ENCODE measurements at places on chromosomes 4 and X.
A peak's percentile ranks its signal among the peaks of the same experiment; 100 is the strongest.

GRCh38 chr4:125125276-125125675, 189.5 kb upstream of the FAT4 start:
- no peak for DNase-seq

DNA sequence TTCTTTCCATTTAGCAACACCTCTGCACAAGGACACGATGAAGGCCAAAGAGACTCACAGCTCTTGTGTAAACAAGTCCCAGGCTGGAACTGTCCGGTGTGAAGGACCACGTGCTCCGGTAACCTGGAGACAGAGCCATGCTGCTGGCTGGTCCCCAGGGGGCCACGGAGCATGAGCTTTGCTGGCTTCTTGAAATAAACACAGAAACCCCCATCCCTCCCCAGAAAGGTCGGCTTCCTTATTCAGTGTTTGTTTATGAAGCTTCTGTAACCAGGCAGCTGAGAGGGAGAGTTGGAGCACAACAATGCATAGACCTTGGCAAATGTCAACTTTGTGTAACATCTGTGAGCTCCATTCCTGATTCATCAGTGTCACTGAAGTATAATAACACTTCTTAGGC, 109.4 kb downstream of the GPR143 start:
- peak; percentile 44 for DNase-seq

- DNase-seq: no peak
Observed at GRCh38 chr4:5631352-5632065, 76.8 kb downstream of the EVC2 start.

DNA sequence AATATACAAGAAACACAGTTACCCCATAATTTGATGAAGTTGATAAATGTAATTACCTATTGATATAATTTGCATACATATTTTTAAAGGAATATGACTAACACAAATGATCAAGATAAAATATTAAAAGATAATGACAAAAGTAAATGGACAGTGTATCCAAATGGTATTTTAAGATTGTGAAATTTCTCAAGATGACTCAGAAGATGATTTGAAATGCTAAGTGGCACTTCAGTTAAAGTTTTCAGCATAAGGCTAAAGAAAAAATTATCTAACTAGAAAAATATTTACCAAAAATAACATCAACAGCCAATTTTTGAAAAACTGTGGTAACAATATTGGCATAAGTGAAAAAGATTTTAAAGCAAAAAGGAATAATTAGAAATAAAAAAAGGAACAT, 248.4 kb upstream of the NDST4 start:
- DNase-seq: no peak

DNA sequence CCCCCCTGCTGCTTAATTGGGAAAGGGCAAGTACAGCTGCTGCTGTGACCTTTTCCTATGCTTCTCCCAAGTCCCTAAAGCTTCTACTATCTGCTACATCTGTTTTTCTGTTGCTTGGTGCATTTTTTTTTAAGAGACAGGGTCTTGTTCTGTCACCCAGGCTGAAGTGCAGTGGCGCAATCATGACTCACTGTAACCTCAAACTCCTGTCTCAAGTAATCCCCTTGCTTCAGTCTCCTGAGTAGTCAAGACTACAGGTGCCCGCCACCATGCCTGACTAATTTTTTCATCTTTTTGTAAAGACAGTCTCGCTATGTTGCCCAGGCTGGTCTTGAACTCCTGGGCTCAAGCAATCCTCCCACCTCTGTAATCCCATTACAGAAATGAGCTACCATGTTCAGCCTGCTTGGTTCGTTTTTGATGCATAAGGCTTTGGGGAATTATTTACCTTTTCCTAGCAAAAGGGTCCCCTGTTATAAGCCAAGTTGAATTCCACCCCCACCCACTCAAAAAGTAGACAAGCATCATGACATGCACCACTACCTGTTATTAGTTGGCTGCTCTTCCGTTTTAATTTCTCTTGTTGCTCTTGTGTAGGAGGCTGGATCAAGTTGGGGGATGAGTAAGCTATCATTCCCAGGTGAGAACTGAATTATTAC, 39.6 kb downstream of the DGKK start:
- DNase-seq: no peak

All from left ventricle myocardium superior (tissue), 1 donor.